GF-D8 (cell line): ENCODE measurements at places on chromosomes 11 and 22.

DNA sequence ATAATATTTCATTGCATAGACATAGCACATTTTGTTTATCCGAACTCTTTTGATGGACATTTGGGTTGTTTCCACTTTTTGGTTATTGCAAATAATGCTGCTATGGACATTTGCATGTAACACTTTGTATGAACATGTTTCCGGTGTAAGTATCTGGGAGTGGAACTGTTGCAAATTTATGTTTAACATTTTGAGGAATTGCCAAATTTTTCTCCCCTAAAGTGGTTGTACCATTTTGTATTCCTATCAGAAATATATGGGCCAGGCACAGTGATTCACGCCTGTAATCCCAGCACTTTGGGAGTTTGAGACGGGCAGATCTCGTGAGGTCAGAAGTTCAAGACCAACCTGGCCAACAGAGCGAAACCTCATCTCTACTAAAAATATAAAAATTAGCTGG is 16.0 kb downstream of the QSER1 start:
- DNase-seq = no peak

DNA sequence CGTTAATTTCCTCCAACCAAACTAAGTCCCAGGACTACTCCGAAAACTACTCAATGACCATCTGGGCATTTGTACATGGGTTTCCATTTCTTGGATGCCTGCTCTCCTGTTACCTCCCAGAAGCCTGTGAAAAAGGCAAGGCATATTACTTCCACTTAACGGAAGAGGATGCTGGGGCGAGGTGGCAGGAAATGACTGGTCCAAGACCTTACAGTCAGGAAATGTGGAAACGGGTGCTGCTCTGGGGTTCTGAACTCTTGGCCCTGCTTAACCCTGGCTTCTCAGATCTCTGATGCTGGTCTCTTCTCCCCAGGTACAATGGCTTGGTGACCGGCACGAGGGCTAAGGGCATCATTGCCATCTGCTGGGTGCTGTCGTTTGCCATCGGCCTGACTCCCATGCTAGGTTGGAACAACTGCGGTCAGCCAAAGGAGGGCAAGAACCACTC is 12.9 kb downstream of the ADORA2A start:
- DNase-seq = peak; percentile 50

DNA sequence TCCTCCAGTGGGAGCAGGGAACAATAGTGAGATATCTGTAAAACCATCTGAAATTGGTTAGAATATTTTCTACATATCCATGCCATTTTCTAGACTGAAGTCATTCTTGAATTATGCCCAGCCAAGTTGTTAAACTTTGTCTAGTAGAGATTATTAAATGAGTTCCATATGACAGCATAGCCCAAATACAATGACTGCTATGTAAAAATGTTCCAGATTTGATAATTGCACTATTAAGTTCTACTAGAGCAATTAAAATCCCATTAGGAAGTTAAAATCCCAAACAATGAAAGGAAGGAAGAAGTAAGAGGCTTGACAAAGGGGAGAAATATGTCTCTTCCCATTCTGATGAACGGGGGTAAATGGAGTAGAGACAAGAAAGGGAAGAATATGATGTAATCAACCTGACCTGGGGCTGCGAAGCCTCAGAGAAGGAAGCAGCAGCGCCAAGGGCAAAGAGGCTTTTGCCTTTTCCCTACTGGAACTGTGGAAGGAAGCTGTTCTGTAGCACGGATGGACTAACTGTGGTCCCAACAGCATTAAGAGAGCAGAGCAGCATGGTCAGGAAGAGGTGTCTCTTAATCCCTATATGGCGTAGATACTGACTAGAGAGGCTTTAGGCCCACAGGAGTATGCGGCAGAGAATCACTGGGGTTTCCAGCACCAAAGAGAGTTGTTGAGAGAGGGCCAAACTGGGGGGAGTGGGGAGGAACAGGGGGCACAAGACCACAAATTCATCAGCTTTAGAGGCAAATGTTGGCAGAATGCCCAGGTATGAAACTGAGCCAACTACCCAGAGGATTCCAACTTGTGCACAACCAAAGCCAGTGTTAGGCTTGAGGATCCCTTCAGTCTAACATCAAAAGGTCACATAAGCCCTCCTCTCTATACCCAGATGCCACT is 26.7 kb downstream of the RRP8 start:
- DNase-seq = no peak

DNA sequence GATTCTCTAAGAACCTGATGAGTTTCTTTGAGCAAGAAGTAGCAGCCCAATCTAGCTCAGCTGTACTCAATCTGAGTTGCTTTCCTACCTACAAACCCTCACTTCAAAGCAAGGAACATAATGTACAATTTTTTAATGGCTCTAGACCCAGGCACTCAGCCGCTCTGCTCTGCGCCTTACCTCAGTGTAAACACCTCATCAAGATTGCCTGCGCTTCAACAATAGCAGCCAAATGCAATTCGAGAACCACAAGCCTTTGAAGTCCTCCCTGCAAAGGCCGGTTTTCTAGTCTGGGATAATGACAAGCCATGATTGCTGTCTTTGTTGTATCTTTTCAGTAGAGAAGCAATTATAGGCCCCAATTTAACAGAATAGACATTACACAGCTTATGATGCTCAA is 38.0 kb downstream of the JHY start:
- no peak for DNase-seq
